ENCODE measurements at places on chromosomes 13 and 19. TPM values are rescaled to one million over a fixed set of nuclear protein-coding genes. Genes with fewer than 3 reads are reported as not detected.

DNA sequence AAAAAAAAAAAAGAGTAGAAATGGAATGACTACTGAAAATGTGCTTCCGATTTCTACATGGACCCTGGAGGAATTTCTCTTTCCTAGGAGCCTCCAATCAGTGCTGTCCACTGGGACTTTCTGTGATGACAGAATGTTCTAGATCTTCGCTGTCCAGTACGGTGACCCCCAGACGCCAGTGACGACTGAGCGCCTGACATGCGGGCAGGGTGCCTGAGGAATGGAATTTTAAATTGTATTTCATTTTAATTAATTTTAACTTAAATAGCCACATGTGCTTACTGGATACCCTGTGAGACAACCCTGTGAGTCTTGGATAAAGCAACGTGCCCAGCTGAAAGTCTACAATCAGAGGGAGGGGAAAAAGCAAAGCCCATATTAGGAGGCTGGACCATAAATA lies 4.1 kb upstream of the TLE6 start:
- no peak for DNase-seq

DNA sequence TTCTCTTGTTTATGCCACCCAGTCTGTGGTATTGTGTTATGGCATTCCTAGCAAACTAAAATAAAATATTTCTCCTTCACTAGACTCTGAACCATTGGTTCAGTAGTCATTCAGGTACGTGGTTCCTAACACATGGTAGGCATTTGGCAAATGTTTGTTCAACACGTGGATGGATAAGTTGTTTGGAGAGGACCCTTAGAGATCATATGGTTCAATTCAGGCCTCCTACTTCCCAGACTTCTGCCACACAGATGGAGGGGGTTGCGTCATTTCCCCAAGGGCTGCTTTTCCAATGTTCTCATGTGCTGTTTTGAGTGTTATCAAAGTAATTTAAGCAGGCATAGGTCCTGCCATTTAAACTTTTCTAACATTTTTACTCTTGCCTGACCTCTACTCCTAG lies 6.7 kb downstream of the CXCL17 start:
- no peak for DNase-seq

- no peak for DNase-seq
Measured at GRCh38 chr19:56091751-56092546, 29.1 kb downstream of the ZNF787 start.

DNA sequence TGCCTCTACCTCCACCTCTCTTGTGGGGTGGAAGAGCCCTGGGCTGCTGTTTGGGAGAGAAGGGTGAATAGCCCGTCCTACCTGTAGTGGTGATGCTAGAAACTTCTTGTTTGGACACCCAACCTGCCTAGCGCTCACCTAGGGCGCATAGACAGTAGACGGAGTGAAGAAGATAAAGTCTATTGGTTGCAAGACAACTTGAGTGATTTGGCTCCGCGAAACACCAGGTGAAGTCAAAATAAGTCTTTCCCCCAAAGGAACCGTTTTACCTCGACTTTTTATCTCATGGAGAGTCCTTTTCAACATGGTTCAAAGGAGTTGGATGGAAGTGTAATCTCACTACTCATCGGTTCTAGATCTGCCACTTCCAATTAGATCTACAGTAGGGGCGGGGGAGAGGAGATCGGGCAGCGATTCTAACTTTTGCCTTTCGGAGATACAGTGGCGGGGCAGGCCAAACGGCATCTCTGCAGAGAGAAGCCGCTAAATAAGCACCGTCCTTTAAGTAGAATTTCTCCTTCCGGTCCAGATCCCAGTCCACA lies 694 bp upstream of the ZIC5 start:
- no peak for DNase-seq

DNA sequence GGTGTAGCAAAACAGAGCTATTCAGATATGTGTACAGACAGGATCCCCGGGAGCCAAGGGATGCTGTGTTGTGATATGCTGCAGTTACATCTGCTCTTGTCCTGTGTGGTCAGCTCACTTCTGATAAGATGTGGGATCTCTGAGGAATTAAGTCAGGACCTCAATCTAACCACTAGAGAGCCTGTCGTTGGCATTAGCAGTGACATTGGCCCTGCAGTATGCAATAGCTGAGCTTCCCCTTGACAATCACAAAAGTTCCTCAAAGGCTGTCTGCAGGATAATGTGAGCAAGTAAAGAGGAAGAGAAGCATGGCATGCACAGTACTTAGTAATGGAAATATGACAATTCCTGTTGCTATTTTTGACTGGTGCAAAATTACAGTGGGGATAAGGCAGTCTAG lies 203.4 kb upstream of the MIR17HG start:
- no peak for DNase-seq

- DNase-seq, result peak; percentile 40
Measured at GRCh38 chr19:53394522-53394973, 401 bp upstream of the ZNF765 start.

GRCh38 chr19:54795758-54796157 lies 7.7 kb upstream of the KIR2DL4 start:
- DNase-seq, result no peak

DNA sequence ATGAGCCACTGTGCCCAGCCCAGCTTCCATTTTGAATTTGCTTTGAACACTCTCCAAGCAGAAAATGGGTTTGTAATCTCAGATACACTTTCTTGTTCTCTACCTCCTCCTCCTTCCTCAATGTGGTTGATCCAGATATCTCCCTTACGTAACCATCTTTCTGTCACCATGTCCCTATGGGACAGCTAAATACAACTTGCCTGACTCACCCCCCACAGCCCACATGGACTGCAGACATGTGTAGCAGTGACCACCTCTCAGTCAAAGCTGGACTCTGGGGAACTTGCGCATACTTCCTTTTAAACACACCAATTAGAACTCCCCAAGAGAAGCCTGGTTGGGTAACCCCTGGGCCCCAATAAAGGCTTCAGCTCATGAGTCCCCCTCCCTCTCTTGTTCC lies 10.8 kb upstream of the ZNF799 start:
- DNase-seq, result no peak

DNA sequence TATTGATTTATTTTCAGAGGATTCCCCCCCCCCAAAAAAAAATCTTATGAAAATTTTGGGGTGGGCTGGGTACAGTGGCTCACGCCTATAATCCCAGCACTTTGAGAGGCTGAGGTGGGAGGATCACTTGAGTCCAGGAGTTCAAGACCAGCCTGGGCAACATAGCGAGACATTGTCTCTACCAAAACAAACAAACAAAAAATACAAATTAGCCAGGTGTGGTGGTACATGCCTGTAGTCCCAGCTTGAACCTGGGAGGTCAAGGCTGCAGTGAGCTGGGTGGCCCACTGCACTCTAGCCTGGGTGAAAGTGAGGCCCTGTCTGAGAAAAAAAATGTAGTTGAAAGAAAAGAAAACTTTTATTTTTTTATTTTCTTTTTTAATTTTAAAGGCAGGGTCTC lies 17.9 kb downstream of the NECTIN2 start:
- DNase-seq, result no peak

- peak; percentile 98 for DNase-seq
Measured at GRCh38 chr19:2096480-2097202, at the start of gene IZUMO4. TSS of gene IZUMO4 (plus strand) at chr19:2096915. CDS start at chr19:2096946, 31 bp downstream.

- DNase-seq, result no peak
Measured at GRCh38 chr13:43432958-43433357, 353.8 kb downstream of the ENOX1 start.

DNA sequence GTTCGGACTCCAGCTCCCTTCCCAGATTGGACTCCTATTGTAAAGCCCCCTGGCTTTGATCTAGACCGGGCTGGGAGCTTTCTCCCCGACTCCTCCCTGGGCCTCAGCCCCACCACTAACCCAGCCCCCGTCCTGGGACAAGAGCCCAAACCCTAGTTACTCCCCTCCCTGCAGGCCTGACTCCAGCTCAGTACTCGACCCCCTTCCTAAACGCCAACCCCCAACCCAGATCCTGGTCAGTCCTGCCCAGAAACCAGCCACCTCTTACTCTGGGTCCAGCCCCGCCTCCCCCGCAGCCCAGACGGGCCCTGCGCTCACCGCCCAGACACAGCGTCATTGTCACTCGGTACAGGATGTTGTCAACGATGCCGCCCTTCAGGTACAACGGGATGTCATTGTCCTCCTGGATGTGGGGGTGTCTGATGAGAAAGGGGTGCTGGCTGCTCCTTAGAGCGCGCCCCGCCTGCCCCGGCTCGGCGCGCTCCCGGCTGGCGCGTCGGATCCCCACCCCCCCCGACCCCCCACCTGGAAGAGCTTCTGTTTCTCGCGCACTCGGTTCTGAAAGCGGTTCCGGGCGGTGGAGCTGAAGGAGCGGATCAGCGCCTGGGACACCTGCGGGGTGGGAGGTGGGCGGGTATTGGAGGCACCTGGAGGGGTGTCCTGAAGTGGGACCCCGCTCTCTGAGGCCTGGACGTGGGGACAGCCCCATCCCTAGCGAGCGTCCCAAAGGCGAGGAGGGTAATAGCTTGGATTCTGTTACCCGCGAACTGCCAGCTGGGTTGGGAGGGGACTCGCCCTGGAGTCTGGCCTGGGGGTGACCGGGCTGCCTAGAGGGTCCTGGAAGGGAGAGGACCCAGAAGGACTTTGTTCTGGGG lies 866 bp downstream of the COX7A1 start:
- DNase-seq, result no peak

Gene C3
- 162 TPM for total RNA-seq

Gene CLC
- total RNA-seq, result not detected

Gene ZNF285
- total RNA-seq, result 1.8 TPM

Gene ZNF578
- 0.42 TPM for total RNA-seq

Gene LILRA2
- 0.55 TPM for total RNA-seq

Gene TEX101
- 0.34 TPM for total RNA-seq

Gene TMEM259
- total RNA-seq, result 224 TPM

Gene EFNB2
- 97.1 TPM for total RNA-seq

Gene PTPRH
- total RNA-seq, result 95.7 TPM

Gene CABP5
- not detected for total RNA-seq

All from left colon (tissue), 2 donors.